ENCODE measurements at places on chromosomes 1 and 21.

DNA sequence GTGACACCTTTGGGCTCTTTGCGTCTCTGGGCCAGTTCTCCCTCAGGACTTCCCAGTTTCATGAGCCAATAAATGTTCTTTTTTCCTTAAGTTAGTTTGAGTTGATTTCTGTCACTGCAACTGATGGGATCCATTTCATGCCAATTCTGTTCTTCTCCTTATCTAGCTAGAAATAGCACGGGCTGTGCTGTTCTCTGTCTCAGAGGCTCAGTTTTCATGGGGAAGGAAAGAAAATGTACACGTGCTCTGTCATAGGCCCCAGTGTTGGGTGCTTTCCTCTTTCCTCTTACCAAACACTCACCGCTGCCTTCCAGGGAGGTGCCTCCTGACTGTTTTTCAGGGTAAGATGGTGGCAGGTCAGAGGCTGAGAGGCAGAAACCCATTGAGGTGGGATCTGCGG is 43.2 kb upstream of the ACTL8 start:
- DNase-seq = no peak

DNA sequence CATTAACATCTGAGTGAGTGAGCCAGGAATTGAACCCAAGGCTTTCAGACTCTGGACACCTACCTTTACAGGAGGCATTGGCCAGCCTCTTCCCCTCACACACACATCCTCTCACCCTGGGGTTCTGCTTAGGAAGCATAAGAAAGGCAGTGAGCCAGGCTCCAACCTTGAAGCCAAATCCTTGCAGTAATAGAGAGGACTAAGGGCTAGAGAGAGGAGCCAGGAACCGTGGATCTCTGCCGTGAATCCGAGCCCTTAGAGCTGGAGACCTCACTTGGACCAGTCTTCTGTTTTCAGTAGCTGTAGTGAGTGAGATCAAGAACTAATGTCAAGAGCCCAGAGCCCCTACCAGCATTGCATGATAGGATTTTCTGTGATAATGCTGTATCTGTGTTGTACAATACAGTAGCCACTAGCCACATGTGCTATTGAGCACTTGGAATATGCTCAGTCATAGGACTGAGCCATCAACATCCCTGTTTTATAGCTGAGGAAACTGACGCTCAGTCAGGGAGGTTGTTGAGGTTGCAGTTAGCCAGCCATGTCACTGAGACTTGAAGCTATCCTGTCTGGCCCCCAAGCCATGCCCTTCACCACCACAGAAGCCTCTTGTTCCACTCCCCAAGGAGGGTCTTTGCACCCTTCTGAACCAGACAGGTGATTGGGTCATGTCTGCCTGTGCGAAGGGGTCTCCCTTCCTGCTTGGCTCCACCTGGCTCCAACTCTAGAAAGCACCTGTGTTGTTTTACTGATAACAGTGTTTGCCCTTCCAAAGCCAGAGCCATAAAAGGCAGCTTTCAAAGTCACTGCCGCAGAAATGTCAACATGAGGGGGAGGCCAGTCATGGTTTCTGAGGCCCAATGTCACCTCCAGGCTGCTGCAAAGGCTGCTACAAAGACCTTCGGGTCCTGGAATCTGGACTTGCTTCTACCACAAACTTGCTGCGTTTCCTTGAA is 101.1 kb upstream of the JUN start:
- DNase-seq = no peak

DNA sequence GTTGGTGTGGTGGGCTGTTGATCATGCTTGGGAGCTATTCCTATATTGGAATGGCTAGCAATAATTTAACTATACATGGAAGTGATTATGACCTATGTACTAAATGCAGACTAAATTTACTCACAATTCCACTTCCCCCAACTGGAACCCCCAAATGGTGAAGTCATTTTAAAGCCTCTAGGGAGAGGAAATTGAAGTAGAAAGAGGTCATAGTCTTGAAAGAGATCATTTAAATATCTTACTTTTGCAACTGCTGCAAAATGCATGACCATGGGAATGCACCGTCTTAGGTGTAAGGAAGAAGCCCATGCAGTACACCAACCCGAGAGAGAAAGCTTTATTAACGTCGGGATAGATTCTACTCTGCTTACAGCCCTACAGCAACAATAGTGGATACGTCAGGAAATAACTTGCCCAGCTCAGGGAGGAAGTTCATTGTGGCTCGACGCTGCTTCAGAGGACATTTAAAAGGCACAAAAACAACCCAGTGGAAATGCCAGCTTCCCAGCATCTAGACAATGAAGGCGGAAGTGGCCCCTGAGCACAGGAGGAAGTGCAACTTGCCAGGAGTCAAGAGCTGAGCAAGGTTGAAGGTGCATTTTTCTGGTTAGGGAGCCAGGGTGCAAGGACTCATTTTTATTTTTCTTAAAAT is 26.5 kb downstream of the CYYR1 start:
- no peak for DNase-seq

DNA sequence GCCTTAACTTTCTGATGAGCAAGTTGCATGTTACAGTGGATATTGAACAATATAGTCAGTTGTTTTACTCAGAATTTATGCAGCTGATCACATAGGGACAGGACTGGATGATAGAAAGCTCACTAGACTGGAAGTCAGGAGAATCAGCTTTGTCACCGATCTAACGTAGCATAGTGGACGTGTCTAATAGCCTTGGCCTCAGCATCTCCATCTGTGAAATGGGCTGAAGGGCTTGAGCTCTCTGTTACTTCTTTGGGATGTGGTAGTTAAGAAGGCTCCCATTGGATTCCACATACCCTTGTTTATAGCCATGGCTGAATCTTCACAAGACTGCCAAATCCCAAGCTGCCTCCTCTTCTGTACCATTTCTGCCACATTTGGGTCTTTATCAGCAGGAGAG is 190.6 kb downstream of the GRIK1 start:
- DNase-seq = no peak

DNA sequence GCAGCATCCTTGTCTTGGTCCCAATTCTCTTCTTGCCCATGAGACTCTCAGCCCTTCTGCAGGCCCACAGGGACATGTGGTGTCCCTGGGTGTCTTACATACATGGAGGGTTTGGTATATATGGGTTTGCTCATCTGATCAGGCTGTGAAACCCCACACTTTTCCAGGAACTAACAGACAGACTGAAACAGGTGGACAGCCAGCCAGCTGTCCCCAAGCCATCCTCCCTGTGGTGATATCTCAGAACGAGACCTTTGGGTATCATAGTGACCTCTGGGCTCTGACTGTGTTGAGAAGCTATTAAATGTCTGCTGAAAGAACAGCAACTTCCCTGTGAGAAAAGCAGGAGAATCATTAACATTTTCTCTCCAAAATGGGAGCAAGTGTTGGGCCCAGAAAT is 115.5 kb upstream of the PAXBP1 start:
- DNase-seq = no peak

DNA sequence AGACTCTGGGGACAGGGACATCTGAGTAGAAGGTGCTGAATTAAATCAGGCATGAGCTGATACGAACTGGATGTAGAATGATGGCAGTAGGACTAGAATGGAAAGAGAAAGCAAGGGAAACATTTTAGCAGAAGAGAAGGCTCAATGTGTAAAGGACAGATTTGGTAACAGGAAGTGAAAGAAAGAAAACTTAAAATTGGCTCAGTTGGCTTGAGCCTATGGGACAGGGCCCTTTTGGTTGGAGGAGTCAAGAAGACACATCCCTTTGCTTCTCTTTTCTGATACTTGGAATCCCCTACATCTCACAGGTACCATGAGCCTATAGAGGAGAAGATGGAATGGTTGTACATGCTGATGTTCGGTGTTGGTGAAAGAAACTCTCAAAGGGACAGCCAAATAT is 300.6 kb upstream of the PLXNA2 start:
- DNase-seq = no peak

GRCh38 chr1:219000005-219000404 is 173.7 kb upstream of the LYPLAL1 start:
- DNase-seq = no peak

DNA sequence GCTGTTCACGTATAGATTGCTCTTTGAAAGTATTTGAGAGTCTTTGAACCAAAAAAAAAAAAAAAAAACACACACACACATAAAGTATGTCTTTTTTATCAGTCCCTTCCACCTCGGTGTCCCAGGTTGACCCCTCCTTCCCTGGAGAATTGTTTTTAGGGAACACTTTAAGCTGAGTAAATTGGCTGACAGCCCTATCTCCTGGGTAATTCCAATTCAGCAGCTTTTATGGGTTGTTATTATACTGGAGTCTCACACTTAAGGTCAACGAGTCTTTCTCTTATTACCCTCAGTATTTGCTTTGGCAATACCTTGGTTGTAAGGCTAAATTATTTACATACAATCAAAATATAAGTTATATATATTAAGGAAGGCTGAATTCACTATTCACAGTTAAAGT is 69.4 kb downstream of the SLC30A10 start:
- DNase-seq = no peak

DNA sequence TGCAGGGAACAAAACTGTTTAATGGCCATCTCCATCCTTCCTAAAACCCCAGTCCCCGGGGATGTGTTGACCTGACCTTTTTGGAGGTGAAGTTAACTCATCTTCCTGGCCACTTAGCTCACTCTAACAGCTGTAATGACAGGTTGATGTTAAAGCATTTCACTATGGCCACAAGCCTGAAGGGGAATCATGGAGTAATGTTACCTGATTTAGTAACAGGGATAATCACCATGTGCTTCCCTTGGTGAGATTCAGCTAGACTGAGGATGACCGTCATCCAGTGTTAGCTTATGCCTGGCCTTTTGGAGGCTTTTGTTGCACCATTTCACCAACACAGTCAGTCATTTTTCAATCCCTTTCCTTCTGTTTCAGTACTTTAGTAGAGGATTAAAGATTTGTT is 64.3 kb upstream of the RAVER2 start:
- DNase-seq = no peak

- no peak for DNase-seq
These were observed 12.1 kb downstream of the IL24 start for GRCh38 chr1:206909161-206909882.

- DNase-seq = no peak
These were observed 76.9 kb upstream of the GFI1 start for GRCh38 chr1:92563457-92564216.
